ENCODE measurements at places on chromosomes 16 and 17.

DNA sequence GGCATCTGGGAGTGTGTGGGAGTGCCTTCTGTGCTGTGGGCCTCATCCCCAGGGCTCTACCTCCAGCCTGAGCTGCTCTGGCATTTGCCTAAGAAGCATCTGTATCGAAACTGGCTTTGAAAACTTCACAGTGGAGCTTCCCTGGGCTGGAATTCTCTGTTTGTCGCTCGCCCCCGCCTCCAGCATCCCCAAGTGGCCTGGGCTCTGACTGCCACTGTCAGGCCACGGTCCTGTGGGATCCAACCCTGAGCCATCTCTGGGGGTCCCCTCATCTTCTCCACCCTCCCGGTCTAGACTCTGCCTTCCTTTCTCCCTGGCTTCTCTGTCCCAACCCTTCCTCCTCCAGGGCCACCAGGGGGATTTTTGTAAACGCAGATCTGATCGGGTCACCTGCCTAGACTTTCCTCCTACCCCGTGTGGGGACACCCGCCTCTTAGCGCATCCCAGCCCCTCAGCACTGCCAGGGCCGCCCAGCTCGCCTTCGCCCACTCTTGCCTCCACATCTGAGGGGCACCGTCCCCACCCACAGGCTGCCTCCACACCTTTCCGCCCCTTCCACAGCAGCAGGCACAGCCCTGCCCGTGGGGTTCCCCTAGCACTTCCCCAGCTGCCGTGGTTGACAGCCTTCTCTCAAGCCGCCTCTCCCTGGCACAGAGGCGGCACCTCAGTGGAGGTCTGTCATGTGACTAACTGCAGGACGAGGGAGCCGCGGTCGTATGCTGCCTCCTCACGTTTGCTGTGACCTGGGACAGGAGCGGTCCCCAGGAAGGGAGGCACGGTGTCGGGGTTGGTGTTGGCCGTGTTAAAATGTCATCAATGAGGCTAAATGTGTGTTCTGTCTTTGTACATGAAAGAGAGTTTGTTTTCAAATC is 12.0 kb downstream of the TBC1D24 start:
- no peak for DNase-seq

DNA sequence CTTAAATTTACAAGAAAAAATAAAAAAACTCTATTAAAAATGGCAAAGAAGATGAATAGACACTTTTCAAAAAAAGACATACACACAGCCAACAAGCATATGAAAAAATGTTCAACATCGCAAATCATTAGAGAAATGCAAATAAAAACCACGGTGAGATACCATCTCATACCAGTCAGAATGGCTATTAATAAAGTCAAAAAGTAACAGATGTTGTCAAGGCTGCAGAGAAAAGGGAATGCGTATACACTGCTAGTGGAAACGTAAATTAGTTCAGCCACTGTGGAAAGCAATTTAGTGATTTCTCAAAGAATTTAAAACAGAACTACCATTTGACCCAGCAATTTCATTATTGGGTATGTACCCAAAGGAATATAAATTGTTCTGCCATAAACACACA is 31.4 kb downstream of the CAPNS2 start:
- DNase-seq = no peak

DNA sequence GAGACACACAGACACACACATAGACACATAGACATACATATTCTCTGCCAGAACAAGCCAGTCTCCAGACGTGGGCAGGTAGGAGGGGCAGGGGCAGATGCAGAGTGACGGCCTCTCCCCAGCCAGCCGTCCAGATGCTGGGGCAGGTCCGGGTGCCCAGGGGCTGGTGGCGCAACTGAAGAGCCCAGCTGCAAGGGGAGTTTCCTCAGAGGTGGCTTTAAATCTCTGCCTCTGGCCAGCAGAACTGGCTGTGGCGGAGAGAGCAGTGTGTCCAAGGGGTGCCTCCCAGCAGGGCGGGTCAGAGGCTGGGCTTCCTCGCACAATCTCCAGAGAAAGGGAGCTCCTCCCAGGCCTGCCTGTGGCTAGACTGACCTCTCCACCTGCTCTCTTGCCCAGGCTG is 9.4 kb upstream of the GCGR start:
- no peak for DNase-seq

DNA sequence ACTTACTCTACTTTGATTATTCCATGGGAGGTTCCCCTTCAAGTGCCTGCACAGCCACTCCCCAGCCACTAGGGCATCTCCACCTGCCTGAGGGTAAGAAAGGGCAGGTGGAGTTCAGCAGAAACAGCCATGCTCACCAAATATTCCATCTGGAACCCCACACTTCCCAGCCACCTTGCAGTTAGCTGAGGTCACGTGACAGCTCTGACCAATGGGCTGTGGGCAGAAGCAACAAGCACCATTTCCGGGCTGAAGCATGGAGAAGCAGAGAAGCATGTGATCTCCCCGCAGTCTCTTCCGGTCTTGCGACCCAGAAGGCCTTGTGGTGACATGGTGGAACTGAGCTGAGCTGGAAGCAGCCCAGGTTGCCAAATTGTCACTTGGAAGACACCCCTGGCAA is 108.6 kb downstream of the CCT6B start:
- no peak for DNase-seq

DNA sequence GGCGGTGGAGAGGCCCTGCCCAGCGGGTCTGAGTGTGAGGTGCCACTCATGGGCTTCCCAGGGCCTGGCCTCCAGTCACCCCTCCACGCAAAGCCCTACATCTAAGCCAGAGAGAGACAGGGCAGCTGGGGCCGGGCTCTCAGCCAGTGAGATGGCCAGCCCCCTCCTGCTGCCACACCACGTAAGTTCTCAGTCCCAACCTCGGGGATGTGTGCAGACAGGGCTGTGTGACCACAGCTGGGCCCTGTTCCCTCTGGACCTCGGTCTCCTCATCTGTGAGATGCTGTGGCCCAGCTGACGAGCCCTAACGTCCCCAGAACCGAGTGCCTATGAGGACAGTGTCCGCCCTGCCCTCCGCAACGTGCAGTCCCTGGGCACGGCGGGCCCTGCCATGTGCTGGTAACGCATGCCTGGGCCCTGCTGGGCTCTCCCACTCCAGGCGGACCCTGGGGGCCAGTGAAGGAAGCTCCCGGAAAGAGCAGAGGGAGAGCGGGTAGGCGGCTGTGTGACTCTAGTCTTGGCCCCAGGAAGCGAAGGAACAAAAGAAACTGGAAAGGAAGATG is 11.2 kb downstream of the VASN start:
- DNase-seq = no peak

- no peak for DNase-seq
Observed at GRCh38 chr17:46124695-46125592, 68.3 kb downstream of the KANSL1 start.

DNA sequence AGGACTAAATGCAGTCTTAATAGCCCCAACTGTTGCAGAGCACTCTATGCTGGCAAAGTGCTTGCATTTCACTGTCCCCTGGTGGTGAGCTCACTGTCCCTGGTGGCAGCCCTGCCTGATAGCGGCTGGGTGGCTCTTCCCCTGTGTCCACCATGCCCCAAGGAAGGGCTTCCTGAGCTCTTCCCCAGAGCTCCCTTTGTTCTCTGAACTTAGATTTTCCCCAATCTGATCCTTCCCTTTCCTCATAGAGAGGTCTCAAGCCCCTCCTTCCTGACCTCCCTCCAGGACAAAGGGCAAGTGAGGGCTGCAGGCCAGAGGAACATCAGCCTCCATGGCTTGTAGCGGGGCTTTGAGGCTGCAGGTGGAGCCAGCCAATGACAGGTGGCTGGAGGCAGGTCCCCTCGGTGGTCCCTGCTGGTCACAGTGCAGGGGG is 17.0 kb downstream of the BEAN1 start:
- DNase-seq = no peak

GRCh38 chr16:12386192-12386591 is 409.7 kb downstream of the SNX29 start:
- DNase-seq = no peak

- no peak for DNase-seq
Observed at GRCh38 chr17:35214192-35214591, 20.0 kb upstream of the SLC35G3 start.

DNA sequence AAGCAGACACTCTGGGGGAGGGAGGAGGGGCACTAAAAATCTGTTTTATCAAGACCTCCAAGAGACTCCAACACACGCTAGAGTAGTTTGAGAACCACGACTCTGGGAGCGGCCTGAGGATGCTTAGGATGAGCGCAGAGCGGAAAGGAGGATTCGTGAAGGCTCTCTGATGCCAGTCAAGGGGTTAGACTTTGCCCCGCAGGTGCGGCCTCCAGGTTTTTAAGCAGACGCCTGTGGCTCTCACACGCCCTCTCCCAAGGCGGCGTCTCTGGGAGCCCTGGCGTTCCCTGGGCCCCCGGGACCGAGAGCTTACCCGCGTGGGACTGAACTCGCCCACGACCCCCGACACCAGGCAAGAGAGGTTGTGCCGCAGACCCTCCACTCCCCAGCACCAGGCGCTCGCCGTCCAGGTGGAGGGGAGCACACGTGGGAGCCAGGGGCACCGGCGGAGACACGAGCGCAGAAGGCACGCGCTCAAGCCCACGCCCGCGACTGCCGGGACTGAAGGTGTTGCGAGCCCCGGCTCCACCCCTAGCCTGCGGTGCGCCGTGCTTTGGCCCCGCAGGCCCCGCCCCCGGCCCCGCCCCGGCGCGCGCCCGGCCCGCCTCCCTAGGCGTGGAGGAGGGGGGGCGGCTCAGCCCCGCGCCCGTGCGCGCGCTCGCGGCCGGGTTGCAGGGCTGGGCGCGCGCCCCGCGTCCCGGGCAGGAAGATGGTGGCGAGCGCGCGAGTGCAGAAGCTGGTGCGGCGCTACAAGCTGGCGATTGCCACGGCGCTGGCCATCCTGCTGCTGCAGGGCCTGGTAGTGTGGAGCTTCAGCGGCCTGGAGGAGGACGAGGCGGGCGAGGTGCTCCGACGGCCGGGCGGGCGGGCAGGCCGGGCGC is at the start of gene XYLT2:
TSS of gene XYLT2 (plus strand) at position 695 of the 881 bp plus-strand sequence. CDS start at position 710, 15 bp downstream.
- DNase-seq = peak; percentile 51

GRCh38 chr16:19542138-19542821 is 13.2 kb upstream of the VPS35L start:
- no peak for DNase-seq

- DNase-seq = no peak
Observed at GRCh38 chr17:2250140-2251095, 53.2 kb downstream of the SMG6 start.

DNA sequence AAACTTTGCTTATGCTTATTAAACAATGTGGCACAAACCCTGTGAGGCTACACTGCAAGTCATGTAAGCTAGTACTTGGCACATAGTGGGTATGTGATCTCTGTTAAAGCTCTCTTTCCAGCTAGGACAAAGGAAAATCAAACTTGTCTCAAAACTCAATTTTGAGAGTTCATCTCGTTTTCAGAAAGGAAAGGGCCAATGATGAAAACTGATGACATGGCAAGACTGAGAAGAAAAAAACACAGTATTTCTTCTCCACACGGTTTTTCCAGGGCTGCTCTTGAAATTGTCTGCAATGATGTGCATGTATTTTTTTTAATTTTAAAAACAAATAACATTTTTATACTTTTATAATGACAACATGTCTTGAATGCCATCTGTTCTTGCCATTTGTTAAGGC is 389.8 kb downstream of the CA10 start:
- no peak for DNase-seq

DNA sequence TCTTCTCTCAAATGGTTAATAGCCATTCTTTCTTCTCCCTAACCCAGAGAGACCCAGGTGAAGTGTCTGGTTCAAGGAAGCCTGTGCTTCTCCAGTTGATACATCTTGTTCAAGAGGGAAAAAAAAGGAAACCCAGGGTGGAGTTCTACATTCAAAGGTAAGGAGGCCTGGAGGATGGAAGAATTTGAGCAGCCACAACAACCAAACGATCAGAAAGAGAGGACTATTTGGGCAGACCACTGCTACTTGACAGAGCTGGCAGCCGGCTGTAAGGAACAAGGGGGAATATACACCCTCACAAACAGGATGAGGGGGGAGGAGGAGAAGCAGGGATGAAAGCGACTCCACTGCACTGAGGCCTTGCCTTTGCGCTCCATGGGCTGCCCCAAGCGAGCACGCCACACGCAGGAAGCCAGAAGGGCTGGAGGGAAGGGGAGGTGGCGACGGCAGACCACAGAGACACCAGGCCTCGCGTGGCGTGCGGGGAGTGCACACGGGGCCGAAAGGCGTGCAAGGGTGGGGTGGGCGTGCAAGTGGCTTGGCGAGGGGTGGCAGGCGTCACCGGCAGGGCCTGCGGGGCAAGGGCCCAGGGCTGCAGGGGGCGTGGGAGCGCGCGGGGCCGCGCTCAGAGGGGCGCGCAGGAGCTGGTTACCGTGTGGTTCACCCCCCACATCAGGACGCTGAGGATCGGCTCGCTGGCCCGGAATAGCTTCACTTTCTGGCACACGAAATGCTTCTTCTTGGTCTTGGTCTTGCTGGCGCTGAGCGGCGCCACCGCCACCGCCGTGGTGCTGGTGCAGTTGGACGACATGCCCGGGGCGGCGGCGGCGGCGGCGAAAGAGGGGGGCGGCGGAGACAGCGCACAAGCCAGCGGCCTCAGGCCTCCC is 499 bp downstream of the PIP4K2B start:
- peak; percentile 69 for DNase-seq

DNA sequence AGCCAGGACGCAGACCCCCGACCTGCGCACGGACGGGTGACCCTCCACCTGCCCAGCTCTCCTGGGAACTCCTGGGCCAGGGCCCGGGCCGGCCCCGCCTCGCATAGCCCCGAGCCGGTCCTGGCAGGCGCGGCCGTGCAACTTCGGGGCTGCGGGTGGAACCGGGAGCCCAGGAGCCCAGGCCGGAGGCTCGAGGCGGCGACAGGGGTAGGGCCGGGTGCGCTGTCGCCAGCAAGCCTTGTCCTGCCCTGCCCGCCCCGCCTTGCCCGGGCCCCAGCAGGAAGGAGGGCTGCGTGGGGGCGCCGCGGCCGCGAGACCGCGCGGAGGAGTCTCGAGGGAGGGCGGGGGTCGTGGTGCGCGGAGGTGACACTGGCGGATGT is 408 bp downstream of the LMF1 start:
- no peak for DNase-seq

DNA sequence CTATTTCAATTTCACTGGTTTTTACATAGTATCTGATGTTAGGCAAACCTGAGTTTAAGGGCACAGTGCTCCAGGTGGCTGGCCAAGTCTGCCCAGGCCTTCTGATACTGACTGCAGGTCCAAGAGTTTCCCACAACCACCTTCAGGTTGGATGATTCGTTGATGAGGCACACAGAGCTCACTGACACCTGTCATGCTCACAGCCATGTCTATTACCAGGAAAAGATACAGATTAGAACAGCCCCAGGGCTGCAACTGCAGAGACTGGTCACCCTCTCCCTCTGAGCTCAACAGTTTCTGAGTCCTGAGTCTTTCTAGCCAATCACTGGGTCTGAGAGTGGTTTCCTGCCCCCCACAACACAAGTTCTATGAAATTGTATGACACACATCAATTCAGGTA is 37.2 kb downstream of the MEAK7 start:
- DNase-seq = no peak

GRCh38 chr17:19407601-19408345 is 3.3 kb upstream of the RNF112 start:
- DNase-seq = no peak

DNA sequence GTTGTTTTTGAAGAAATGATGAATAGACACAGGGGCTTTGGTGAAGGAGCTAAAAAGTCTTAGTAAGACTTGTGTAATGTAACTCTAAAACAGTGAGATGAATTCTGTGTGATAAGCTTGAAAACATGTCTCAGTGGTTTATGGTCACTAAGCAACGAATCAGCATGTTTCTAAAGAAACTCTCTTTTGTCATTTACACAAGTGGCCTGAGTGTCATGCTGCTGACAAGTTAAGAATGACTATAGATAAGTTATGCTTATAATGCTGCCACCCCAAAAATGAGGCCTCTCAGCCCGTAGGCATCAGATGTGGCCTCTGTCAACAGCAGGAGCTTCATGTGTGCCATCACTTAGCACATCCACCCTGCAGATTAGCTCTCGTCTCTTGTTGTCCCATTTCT is 8.7 kb downstream of the COX10 start:
- no peak for DNase-seq

GRCh38 chr16:11345040-11345862 is at the start of gene RMI2:
TSS of gene RMI2 (plus strand) at chr16:11345459. CDS start at chr16:11345472, 13 bp downstream.
- peak; percentile 93 for DNase-seq
